Stimulated activated CD4-positive, alpha-beta T cell treated with anti-CD3 and anti-CD28 coated beads, TNF-alpha, amount 100 ng/mL, for 1 hour (primary cell): ENCODE measurements at places on chromosomes 3 and 15.

DNA sequence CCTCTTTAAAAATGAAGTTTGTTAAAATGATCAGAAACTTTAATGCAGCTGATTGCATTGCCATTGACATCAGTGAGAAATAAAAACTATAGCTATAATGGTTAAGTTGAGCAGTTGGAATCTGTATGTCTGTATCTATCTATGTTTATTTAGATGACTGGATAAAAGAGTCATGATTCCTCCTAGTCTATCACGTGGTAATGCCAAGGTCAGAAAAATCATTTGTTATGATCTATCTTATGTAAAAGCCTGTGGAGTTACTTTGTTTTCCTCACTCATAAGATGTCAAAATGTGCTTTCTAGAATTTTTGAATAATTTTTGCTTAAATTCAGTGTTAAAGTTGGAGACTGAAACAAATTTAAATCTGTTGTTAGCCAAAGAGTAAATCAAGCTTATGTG, 63.3 kb downstream of the MBNL1 start:
- DNase-seq, result no peak

- DNase-seq, result no peak
Measured at GRCh38 chr3:142275856-142276255, 50.5 kb upstream of the GK5 start.

DNA sequence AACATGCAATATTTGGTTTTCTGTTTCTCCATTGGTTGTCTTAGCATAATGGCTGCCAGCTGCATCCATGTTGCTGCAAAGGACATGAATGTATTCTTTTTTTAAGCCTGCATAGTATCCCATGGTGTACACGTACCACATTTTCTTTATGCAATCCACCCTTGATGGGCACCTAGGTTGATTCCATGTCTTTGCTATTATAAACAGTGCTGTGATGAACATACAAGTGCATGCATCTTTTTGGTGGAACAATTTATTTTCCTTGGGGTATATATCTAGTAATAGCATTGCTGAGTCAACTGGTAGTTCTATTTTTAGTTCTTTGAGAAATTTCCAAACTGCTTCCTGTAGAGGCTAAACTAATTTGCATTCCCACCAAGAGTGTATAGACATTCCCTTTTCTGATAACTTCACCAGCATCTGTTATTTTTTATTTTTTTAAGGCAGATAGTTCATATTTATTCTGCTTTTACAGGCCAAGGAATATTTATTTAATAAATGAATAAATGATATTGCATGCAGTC, 62.4 kb upstream of the NPHP3 start:
- DNase-seq, result no peak

DNA sequence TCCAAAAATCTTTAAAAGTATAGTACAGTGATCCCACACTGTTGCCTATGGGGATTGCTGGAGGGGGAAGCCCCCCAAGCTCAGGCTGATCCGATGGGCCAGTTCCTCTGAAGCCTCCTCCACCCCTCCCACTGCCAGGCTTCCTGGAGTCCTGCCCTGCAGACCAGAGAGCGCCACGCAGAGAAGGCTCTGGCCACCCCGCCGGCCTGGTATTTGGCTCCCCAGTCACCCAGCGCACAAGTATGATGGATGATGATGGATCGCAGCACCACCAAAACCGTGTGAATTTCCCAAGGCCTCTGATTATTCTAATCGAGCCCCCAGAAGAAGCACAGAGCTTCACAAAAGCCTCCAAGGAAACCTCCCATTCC, 259.0 kb downstream of the MECOM start:
- DNase-seq, result no peak

DNA sequence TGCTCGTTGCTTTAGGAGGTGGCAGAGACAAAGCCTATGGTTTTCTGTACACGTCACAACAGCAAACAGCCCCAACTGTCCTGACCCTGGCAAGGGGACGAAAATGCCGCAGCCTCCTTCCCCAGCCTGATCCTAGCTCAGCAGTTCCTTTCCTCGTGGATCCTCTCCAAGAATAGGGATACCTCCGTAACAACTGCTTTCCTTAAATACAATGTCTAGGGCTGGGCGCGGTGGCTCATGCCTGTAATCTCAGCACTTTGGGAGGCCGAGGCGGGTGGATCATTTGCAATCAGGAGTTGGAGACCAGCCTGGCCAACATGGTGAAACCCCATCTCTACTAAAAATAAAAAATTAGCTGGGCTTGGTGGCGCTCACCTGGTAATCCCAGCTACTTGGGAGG, 17.0 kb downstream of the MAP6D1 start:
- DNase-seq, result no peak

- DNase-seq, result no peak
Measured at GRCh38 chr3:176172492-176172891, 1024.8 kb downstream of the TBL1XR1 start.

GRCh38 chr3:142180761-142181362, 31.5 kb upstream of the TFDP2 start:
- DNase-seq, result no peak

DNA sequence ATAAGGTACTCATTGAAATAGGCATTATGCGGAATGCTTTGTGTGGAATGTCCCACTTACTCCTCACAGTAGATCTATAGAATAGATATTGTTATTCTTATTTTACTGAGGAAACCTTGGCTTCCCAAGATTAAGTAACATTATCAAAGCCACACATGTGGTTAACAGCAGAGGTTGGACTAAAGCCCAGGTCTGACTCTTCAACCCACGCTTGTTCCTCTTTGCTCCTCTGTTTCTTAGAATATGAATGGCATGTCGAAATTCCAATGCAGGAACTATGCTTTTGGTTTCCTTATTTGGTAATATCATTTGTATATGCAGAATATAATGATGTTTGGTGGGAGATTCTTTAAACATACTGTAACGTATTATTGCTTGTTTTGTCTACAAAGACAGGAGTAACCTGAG, 818.8 kb upstream of the LMCD1 start:
- DNase-seq, result no peak

- no peak for DNase-seq
Measured at GRCh38 chr15:32908872-32909271, 191.1 kb downstream of the GREM1 start.

GRCh38 chr3:86723433-86723832, 267.5 kb downstream of the VGLL3 start:
- no peak for DNase-seq

- DNase-seq, result no peak
Measured at GRCh38 chr3:117600666-117601065, 891.1 kb downstream of the TUSC7 start.

DNA sequence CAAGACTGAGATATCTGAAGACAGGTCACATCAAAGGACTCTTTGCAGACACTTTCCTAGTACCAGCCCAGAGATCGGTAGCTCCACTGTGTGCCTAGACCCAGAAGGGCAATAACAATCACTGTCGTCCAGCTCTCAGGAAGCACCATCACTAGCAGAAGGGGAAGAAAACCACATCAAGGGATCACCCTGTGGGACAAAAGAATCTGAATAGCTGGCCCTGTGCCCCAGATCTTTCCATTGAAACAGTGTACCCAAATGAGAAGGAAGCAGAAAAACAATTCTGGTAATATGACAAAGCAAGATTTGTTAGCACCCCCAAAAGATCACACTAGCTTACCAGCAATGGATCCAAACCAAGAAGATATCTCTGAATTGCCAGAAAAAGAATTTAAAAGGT, 404.4 kb upstream of the NECTIN3 start:
- DNase-seq, result no peak

DNA sequence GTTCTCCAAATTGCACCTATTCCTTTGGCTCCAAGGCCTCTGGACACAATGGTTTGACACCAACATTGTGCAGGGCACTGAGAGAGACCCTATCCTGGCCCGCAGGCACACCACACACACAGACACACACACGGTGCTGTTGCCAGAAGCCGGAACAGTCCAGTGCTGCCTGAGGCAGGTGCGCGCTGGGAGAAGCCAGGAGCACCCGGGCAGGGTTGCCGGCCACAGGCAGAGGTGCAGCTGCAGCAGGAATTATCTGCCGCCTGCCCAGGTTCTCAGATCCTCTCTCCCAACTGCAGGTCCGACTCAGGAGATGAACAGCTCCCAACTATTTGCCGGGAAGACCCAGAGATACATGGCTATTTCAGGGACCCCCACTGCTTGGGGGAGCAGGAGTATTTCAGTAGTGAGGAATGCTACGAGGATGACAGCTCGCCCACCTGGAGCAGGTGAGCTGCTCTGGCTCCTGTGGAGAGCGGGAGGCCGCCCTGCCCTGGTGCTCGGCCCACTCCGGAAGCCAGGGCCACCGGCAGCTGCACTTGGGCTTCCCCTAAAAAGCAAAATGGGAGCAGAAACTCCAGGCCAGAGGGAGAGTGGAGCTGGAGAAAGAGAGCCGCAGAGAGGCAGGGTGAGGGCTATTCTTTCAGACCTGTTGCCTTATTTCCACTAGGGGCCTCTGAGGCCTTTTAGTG, 42.9 kb downstream of the CHDH start:
- no peak for DNase-seq

GRCh38 chr3:184637705-184638104, 74.2 kb downstream of the MAGEF1 start:
- DNase-seq, result no peak

DNA sequence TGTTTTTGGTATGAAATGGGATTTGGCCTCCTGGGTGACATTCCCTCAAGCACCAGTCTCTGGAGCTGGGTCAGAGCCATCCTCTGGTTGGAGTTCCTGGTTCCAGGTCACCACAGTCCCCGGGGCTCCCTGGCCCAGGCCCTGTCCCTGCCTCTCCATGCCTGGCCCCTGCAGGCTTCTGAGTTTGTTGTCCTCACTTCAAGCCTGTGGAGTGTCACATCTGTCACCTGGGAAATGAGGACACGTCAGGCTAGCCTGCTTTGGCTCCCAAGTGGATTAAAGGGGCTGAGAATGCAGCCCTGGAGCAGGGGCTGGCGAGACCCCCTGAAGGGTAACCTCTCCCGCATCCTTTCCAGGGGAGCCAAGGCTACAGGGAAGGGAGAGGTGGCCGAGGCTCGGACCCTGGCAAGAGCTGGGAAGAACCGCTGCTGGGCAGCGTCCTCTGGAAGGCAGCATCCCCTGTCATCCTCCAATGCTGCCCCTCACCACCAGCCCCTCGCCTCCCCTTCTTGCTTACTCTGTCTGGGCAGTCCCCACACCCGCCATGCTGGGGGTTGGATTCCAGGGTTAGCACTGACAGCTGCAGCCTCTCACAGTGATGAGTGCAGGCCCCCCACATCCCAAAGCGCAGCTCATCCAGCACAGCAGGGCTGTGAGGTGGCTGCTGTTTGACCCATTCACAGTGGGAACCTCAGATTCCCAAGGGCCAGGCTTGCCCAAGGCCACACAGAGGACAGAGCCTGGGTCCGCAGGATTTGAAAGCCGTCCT, 75.5 kb upstream of the IQSEC1 start:
- no peak for DNase-seq

DNA sequence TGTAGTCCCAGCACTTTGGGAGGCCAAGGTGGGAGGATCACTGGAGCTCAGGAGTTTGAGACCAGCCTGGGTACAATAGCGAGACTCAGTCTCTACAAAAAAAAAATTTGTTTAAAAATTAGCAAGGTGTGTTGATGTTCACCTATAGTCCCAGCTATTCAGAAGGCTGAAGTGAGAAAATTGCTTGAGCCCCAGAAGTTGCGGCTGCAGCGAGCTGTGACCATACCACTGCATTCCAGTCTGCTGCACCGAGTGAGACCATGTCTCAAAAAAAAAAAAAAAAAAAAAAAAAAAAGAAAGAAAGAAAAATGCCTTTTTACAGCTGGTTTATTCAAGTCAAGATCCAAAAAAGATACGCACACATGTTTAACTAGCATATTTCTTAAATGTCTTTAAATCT, 17.0 kb upstream of the MUC20 start:
- no peak for DNase-seq

DNA sequence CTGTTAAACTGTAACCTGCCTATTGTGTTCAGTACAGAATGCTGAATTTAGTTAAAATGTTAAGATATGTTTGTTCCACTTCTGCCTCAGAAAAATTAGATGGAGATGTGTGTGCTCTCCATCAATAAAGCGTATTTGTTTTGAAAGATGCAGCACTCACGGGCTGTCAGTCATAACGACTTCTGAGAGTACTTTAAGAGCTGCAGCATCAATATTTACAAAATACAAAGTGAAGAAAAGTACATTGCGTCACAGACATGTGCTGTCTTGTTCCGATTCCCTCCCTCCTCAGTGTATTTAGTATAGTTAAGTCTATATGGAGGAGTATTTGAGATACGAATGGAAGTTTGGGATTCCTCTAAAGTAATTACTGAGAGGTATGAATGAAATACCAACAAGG, 166.6 kb downstream of the BBX start:
- DNase-seq, result no peak

- DNase-seq, result no peak
Measured at GRCh38 chr15:51908316-51908715, 63.3 kb downstream of the LEO1 start.

- no peak for DNase-seq
Measured at GRCh38 chr15:66405007-66405406, 18.3 kb downstream of the MAP2K1 start.

DNA sequence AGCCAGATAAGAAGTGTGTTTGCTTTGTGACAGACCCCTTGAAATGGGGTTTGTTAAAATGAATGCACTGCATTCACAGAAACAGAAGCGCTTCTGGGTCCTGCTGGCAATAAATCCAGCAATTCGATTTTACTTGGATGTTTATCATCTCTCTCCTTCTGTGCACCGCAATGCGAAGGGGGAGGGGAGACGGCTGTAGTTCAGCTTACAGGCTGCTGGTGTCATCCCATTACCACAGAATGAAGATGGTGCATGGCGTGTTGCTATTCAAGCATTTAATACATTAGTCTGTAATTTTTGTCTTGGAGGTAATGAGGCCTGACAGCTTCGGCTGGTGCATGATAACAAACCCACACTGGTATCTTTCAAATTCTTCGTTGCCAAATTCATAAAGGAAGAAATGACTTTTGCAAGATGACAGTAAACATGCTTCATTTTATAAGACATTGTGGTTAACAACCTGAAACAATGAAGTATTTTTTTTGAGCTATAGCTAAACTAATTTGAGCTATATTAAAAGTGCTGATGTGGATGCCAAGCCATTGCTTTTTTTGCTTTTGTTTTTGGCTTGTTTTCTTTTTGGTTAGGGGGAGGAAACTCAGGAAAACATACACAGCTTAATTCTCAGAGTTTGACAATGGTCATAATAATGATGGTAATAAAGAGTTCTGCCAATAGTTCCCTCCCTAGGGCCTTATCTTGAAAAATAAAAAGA, 418.3 kb downstream of the OTOL1 start:
- no peak for DNase-seq
